ENCODE measurements at places on chromosomes 11 and 22. TPM values are rescaled to one million over a fixed set of nuclear protein-coding genes. Genes with fewer than 3 reads are reported as not detected.

Gene PKP3
- total RNA-seq = 712 TPM

Gene RAG2
- not detected for total RNA-seq

Gene CARD10
- 22.4 TPM for total RNA-seq

Gene HIC2
- total RNA-seq = 5.0 TPM

Gene CELSR1
- 44.6 TPM for total RNA-seq

Gene GGT5
- 2.8 TPM for total RNA-seq

Gene CREB3L1
- 0.57 TPM for total RNA-seq

GRCh38 chr22:27108425-27109114, 451.2 kb downstream of the MIAT start:
- no peaks in the 10 kb centered on the region for H3K36me3 ChIP-seq
- peaks cover 21% of the 10 kb centered on the region for H3K4me1 ChIP-seq
- no peak overlapping the region for H3K4me3 ChIP-seq
- DNase-seq = no peak
- H3K27ac ChIP-seq = no peak overlapping the region
- no peaks in the 10 kb centered on the region for H3K27me3 ChIP-seq

- H3K4me1 ChIP-seq = peaks cover 13% of the 10 kb centered on the region
- H3K36me3 ChIP-seq = no peaks in the 10 kb centered on the region
- peak overlapping the region; percentile 3 for H3K4me3 ChIP-seq
- H3K27ac ChIP-seq = peak overlapping the region; percentile 72
- DNase-seq = no peak
- peaks cover 7% of the 10 kb centered on the region for H3K27me3 ChIP-seq
These were observed 12.3 kb upstream of the TUB start for GRCh38 chr11:8068605-8069221.

GRCh38 chr11:2836315-2837095, 49.1 kb downstream of the CDKN1C start:
- H3K27me3 ChIP-seq = no peaks in the 10 kb centered on the region
- DNase-seq = no peak
- peak overlapping the region; percentile 42 for H3K27ac ChIP-seq
- H3K4me3 ChIP-seq = no peak overlapping the region

GRCh38 chr11:89249196-89249595, 71.5 kb downstream of the TYR start:
- no peaks in the 10 kb centered on the region for H3K36me3 ChIP-seq
- H3K27me3 ChIP-seq = no peaks in the 10 kb centered on the region

All from esophagus squamous epithelium (tissue), 5 donors.